ENCODE measurements at places on chromosomes 2 and 18.

DNA sequence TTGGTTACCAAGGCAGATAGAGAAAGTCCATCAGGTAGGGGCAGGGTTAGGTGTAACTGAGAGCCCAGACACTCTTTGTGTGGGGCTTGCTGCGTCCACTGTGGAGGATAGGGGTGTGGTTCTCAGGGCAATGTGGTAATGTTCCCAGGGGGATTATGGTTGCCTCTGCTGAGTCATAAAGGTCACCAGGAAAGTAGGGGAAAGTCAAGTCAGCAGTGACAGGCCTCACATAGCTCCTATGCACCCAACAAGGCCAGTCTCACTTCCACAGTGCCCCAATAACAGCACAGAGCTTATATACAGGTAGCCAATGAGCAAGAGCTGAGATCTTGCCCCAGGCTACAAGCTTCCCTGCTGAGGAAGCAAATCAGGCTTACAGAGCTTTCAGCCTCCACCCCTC lies 1438.0 kb upstream of the ZEB2 start:
- no peak for DNase-seq

DNA sequence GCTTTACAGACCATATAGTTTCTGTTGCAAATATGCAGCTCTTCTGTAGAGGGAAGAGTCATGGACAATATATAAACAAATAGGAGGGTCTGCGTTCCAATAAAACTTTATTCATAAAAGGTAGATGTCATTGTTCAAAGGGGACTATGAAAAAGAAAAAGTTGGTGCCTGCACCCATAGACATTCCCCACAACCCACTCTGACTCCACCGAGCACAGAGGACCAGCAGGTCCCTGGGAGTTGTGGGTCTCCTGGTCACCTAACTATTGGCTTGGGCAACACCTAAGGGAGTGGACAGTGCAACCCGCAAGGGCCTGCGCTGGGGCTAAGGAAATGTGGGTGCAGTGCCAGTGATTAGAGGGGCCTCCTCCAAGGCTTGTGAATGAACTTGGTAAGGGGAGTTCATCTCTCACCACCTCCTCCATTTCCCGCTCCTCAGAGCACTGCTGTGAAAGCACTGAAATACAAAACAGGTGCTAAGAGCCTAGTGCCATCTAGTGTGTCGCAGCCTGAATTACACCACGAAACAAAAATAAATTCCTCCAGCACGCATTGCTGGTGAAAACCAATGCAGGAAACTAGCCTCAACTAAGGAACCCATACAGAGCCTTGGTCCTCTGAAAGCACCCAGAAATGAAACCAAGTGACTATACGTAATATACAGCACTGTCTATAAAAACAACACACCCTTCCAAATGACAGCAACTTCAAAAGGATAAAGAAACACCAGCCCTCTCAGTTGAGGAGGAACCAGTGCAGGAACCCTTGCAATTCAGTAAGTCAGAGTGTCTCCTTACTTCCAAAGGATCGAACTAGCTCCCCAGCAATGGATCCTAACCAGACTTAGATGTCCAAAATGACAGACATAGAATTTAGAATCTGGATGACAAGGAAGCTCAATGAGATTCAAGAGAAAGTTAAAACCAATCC lies 166.6 kb downstream of the RNF144A start:
- no peak for DNase-seq

- DNase-seq = peak; percentile 34
Measured at GRCh38 chr2:70946832-70947442, 11.2 kb downstream of the ATP6V1B1 start.

DNA sequence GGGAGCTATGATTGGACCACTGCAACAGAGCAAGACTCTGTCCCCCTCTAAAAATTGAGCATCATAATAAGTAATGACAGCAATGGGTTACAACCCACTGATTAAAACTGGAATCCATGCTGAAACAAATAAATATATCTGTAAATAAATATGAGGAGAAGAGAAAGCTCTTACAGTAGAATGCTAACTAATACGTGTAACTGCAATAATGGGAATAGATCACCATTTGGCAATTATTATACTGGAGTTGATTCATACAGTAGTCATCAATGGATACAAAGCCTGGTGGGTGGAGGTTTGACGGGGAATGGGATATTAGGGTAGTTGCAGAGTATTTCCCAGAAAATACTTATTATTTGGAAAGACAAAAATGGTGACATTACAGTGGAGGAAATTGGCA lies 6.1 kb upstream of the INO80B start:
- DNase-seq = no peak
